ENCODE measurements at places on chromosomes 1 and 21.

GRCh38 chr1:53442299-53442698 is 16.9 kb upstream of the DMRTB1 start:
- DNase-seq: no peak

DNA sequence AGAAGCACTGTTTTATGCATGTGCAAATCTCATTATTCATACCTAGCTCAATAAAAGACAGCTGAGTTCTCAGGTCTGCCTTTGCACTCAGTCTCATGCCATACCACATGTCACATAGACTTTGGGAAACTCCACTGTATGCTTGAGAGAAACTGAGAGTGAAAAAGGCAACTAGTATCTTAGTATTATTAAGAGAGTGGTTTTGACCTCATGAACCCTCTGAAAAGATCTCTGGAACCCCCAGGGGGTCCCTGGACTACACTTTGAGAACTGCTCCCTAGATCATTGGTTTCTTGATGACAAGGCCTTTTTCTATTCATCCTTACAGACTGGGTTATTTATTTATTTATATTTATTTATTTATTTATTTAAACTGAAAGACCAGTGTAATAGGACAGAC is 3.7 kb upstream of the RHEX start:
- no peak for DNase-seq

DNA sequence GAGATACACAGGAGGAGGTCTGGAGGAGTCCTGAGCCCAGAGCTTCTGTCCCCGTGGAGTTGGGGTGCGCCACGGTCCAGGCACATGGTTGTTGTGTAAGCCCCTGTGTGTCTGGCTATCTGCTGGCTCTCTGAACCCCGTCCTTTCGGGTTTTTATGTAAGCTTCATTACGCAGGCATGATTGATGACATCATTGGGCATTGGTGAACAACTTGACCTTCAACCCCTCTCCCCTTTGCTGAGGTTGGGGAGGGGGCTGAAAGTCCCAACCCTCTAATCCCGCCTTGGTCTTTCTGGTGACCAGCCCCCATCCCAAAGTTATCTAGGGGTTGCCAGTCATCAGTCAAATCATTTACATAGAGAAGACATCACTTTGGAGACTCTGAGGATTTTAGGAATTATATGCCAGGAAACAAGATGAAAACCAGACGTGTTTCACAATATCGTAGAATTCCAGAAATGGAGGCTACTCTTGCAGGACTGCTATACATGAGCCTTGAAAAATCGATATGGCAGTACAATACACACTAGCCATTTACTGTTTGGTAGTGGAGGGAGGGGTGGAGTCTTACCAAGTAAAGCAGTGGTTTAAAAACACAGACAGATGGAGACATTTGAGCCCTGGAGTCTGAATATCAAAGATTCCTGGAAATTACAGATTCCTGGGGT is 69.8 kb upstream of the SCAF4 start:
- no peak for DNase-seq

- no peak for DNase-seq
Measured at GRCh38 chr1:192133350-192133926, 24.8 kb upstream of the RGS18 start.

DNA sequence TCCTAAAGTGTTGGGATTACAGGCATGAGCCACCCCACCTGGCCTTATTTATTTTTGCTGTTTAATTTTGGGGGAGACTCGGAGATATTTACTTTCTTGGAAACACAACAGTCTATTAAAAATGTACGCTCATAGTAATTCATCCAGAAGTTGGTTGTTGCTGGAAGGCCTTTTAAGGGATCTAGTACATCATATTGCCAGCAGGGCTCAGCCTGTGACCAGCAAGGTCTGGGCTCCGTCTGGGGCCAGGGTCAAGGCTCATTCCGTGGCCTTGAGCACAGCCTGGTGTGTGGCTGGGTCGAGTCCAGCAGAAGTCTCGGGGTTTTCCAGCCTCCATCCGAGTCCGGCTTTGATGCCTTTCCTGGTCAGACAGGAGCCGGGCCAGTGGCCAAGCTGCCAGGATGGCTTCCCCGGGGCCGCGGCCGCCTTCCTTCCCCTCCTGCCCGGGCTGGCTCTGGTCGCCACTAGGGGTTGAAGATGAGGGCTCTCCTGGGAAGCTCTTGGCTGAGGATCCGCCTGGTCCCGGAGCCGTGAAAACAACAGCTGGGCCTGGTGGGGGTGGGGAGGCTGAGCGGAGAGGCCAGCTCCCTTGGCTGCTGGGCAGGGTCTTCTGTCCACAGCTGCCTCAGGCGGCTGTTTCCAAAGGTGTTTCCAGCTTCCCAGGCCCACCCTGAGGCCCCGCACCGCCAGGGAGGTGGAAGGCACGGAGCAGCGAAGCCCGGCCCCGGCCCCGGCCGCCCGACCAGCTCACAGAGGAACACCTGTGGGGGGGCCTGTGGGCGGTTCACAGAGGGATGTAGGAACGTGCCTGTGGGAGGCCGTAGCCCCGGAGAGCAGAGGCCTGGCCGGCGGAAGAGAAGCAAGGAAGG is 5.1 kb upstream of the VWA1 start:
- DNase-seq: no peak

GRCh38 chr21:45265721-45266517 is 21.8 kb downstream of the POFUT2 start:
- DNase-seq: no peak

DNA sequence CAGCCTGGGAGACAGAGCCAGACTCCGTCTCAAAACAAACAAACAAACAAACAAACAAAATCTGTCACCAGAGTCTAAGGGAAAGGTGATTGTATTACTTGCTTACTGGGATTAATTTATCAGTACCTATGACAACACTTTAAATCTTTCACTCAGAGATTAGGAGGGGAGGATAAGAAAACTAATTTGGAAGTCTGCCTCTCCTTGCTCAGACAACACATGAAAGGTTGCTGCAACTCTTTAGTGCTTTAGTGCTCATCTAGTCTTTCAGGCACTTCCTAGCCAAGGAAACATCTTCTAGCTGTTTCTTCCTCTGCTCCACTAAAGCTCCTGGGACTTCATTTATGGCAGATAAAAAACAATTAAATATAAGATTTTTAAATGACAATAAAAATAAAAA is 7.3 kb upstream of the FMN2 start:
- DNase-seq: no peak

DNA sequence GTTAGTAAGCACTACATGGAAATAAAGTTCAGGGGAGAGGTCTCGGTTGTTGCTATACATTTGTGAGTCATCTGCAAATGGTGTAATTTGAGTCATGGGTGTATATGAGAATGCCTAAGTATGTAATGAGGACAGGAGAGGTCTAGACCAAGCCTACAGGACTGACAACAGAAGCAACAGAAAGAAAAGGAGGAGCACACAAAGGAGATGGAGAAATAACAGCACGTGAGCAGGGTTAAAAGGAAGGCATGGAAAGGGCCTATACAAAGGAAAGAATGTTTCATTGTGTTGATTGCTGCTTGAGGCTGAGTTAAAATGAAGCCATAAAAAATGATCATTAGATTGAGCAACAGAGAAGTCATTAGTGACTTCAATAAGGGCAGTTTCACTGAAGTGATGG is 28.0 kb upstream of the PRKAA2 start:
- no peak for DNase-seq

GRCh38 chr1:216632980-216633379 is 90.2 kb downstream of the ESRRG start:
- no peak for DNase-seq

DNA sequence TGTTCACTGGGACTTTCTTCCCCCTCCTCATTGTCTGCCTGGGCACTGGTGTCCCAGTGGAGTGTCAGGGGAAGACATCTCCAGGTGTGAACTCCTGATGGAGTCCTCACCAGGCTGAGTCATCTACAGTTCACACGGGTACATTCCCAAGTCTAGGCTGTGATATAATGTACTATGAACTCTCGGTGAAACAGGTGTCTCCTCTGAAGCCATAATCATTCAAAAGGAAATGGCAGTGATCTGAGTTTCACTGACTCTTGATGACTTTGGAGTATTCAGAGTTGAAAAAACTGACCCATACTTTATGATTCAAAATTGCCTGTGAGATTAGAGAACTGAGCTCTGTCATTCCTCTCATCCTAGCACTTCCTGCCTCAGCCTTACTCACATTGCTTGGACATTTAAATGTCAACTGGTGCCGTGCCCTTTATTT is 9.1 kb downstream of the LAMC2 start:
- no peak for DNase-seq

DNA sequence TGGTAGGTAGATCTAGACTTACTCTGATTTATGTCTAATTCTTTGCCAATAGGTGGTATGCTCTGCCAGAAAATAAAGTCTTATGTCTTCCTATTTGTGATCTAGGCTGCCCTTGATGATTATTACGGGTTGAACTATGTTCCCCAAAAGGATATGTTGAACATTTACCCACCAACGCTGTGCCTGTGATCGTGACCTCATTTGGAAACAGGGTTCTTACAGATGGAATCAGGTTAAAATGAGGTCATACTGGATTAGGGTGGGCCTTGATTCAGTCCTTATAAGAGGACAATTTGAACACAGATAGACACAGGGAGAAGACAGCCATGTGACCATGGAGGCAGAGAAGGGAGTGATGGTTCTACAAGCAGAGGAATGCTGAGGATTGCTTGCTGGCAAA is 95.1 kb upstream of the BCAR3 start:
- no peak for DNase-seq

- DNase-seq: no peak
Measured at GRCh38 chr1:13901597-13901996, 201.6 kb downstream of the PRDM2 start.

DNA sequence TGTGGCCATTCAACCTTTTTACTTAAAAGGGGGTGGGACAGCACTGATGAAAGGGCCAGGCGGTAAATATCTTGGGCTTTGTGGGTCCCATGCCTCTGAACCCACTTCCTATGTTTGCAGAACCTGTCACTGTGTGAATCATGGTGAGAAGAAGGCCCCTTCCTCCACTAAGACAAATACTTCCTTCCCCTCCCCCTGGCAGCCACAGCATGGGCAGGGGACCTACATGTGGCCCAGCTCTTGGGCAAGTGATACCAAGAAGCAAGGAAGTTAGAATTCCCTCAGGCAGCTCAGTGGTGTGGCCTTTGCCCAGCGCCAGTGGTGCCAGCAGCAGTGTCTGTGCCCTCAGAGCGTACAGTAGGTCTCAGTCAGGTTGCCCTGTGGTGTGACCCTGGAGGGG is 168.6 kb downstream of the TRIM33 start:
- DNase-seq: no peak

Measured in NCI-H2081 (cell line).